ENCODE measurements at places on chromosomes 3 and 15.

GRCh38 chr3:61522626-61523025 lies 38.7 kb upstream of the PTPRG start:
- no peak for DNase-seq

DNA sequence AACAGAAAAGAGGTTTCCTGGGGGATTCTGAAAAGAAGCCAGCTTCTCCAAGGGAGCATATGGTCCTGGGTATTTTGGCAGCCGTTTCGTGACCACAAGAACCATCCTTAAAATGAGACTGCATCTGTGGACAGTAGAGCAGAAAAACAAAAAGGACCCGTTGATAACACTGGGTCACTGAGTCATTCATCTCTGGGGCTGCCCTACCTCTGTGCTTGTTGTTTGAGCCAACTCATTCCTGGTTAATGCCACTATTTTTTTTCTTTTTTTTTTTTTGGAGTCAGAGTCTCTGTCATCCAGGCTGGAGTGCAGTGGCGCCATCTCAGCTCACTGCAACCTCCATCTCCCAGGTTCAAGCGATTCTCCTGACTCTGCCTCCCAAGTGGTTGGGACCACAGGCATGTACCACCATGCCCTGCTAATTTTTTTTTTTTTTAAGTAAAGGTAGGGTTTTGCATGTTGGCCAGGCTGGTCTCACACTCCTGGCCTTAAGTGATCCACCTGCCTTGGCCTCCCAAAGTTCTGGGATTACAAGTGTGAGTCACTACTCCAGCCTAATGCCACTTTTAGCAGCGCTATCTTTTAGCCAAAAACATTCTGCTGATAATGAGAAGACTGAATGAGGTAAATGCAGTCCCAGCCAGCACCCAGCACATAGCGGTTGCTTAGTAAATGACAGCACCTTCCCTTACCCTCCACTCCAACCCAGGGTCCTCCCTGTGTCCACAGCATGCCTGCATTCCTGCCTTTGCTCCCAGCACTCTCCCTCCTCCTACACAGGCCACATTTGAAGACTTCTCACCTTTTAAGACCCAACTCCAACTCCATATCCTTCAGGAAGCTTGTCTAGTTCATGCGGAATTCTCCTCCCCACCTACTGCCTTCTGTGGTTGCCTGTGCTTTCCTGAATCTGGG lies 9.1 kb upstream of the ISL2 start:
- no peak for DNase-seq

DNA sequence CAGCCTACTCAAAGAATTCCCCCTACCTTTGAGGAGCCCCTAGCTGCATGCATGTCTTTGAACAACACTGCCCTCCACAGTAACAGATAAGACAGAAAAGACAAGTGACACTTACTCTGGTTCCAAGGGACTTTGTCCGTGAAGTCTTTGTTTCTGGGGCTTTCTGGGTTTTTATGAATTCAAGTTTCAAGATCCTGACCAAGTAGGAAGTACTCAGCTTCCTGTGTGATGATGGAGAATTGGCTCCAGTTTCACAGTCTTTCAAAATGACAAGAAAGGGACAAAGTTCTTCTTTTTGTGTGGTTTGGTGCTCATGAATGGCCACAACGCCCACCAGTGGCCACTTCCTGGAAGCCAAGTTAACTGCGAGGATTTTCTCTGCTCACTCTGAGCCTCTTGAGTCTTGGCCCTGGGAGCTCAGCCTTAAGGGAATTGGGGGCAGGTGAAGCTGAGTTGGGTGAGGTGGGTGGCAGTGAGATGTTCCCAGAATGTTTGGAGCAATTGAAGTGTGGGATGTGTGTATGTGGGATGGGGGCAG lies at the start of gene CCR1:
Gene CCR1, minus strand, starts transcription at position 147 of the 538 bp plus-strand sequence. CDS start 4,000 bp downstream, outside the sequence.
- no peak for DNase-seq

DNA sequence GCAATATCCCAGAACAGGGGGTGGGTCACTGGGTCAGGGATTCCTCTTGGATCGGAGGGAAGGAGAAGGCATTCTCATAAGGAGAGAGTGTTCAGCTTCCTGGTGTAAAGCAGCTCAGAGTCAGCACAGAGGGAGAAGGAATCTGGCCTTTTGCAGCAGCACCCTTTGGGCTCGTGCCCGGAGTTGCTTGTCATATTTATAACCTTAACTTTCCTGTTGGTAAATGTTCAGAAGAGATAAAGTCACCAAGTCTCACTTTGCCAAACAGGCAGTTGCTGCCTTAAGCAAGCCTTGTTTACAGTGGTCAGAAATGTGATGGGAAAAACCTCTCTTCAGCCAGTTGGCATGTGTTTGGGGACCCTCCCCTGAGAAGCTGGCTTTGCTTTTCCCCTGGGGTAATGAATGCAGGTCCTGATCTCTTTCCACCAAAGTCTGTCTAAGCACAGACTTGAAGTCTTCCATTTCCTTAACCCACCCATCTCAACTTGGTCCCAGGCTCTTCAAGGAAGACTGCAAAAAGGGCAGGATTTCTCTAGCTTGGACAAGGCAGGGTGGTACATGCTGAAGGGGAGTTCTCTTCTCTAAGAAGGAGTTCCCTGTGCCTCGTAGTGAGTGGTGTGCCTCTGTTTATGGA lies 206.9 kb upstream of the BHLHE40 start:
- no peak for DNase-seq

DNA sequence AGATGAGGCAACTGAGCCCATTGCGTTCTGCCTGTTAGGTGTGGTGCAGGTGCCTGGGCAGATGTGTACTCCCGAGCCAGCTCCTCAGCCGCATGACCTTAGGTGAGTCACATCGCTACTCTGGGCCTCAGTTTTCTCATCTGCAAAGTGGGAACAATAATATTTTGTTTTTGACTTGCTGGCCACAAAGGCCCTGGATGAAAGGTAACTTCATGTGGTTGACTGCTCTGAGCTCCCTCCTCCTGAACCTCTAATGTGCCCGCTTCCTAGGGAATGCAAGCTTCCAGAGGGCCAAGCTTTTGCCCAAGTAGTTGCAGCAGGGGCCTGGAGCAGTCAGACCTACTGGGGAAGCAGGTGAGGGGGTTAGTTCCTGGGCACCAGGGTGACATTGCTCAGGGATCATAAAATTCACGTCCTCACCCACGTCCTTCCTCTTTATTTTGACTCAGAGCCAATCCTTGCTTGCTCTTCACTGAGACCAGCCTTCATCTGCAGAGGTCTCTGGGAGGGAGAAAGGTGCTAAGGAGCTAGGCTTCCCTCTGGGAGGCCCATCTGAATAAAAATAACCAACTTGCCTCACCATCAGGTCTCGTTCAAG lies 149.0 kb upstream of the TLE3 start:
- no peak for DNase-seq

DNA sequence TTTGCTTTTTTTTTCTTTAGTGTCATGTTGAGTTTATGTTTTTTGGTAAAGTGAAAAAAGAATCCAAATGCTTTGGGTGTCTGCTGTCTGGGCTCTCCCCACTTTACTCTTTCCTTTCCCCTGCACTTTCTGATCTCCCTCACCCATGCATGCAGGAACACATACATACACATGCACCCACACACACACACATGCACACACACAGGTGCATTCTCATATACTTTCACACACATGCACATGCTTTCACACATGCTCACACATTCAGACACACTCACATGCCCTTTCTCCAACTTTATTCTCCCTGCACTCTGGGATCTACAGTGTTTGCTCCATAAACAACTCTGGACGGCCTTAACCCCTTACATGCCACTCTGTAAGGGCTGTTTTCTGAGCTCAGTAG lies 46.4 kb upstream of the CFAP161 start:
- DNase-seq, result no peak

DNA sequence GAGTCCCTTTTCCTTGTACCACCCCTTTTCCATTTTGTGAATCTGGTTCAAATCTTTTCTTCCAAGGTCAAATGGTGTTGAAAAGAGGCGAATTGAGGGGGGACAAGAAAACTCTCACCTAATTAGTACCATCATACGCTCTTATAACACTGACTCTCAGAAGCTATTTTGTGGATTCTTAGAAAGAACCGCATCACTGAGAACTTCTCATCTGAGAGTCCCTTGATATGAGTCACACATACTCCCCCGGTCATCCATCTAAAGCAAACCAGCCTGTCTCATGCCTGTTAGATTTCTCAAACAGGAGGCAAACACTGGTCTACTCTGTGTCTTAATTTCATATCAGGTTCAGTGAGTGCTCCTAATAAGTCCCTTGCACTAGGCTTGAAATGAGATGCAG lies 76.5 kb upstream of the SPRED1 start:
- no peak for DNase-seq

- no peak for DNase-seq
Observed at GRCh38 chr3:101461451-101461850, 51.6 kb downstream of the SENP7 start.

- DNase-seq, result no peak
Observed at GRCh38 chr3:159913712-159914414, 74.8 kb upstream of the IL12A start.

GRCh38 chr3:9627901-9628633 lies 21.2 kb upstream of the MTMR14 start:
- no peak for DNase-seq

DNA sequence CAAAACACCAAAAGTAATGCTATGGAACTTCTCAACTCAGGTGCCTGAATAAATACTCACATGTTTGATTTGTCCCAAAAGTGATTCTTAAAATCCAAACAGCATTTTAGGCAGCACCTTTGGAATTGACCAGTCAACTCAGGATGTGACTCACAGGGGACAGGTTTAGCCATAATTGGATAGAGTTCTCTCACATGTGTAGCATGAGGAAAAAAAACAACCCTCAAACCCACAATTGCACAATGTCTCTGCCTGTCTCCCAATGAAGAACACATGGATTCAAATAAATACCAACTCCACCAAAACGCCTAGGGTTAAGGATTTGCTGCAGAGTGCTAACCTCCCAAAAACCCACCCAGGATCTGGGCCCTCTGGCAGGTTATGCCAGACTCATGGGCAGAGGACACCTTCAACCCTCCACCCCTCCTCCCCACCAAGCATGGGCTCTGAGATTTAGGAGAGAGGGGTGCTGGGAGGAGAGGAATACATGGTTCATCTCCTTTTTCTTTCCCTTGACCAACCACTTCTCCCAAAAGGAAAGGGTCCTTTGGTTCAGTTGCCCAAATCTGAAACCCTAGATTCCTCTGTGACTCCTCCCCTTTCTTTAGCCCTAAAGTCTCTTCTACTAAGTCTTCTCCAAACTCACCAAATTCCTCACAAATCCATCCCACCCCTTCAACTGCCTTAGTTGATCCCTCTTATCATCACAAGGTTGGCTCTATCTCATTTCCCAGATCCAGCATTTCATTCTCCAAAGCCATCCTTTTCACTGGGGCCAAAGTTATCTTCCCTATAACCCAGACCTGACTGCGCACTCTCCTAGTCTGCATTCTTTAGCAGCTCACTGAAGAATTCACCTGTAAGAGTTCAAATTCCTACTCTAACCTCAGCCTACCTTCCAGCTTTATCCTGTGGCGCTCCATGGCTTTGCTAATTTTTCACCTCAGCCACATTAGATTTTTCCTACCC lies 7.7 kb downstream of the RYK start:
- no peak for DNase-seq

DNA sequence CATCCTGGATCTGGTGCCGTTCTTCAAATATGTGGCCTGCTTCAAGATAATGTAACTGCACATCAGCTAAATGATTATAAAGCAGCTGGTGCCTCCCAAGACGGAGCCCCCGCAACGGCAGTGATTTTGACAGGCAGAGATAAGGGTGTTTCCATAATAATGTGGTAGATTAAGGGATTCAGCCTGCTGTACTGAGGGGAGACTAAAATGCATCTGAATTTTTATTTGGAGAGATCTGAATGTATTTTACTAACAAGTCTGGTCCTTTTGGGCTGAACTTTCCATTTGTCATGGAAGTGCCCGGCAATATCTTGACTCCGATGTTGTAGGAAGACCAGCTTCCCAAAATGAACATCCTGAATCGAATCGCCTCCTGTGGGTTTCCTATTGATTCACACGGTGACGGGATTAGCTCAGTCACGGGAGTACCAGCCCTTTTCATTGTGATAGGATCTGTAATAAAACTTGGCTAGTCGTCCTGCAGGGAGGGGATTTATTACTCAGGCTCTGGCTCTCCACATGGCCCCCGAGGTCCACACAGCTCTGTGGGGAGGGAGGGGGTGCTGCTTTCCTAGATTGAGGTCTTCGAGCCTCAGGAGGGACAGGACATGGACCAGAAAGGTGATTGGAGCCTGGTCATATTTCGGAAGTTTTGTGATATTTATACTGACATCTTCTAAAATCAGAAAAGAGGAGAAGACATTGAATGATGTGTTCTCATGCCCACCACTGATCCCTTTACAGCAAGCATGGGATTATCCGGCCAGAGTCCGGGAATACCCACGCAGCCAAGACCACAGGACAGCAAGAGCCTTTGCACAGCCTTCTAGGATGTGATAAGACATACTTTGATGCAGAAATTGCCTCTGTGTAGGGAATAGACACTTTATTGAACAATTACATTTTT lies 2.5 kb upstream of the PCSK6 start:
- DNase-seq, result no peak

DNA sequence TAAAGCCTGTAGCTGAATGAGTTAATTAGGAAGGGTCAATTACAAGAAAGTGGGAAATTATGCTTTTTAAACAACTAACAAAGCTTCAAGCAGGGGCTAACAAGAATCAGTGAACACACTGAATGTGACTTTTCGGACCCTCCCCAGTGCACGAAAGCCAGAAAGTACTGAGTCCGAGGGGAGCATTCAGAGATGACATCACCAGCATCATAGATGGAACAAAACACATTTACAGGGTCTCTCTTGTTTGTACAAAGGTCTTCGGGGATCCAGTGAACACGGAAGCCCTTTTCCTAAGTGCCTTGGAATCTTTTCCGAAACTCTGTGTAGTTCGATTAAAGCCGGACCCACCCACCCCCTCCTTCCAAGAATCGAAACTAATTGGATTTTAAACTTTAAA lies 829 bp downstream of the DCP1A start:
- no peak for DNase-seq

DNA sequence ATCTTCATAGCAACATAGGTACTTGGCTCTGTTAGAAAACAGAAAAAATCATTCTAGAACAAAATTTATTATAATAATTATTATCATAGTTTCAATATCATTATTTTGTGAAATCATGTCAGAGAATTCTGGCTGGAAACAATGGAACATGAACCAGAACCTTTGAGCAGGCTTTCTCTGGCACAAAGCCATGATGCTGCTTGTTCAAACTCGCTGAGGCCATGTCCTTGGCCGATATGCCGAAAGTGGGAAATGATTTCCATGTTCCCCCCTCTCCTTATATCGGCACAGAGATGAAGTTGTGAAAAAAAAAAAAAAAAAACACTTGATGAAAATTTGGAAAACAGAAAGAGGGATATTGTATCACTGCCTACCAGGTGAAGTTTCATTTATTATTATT lies 49.0 kb upstream of the MRPL3 start:
- DNase-seq, result no peak

DNA sequence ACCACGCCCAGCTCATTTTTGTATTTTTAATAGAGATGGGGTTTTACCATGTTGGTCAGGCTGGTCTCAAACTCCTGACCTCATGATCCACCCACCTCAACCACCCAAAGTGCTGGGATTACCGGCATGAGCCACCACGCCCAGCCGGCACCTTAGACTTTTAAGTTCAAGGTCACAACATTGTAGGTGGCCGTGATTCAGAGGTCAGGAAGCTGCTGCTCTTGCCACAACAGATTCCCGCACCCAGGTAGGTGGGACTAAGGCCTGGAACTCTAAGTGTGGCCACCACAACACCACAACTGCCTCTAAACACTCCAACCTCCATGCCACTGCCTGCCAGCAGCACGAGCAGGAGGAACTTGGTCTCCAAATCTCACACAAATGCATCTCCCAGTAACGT lies 196.8 kb downstream of the STT3B start:
- no peak for DNase-seq

Data from stimulated activated CD4-positive, alpha-beta T cell treated with anti-CD3 and anti-CD28 coated beads, Interleukin-12 subunit alpha, Interleukin-12 subunit beta, amount 100 ng/mL, for 24 hours (primary cell).